Esophagus mucosa (tissue), 1 donor: ENCODE measurements at places on chromosomes 3 and 15. TPM values are rescaled to one million over a fixed set of nuclear protein-coding genes. Genes with fewer than 3 reads are reported as not detected.

DNA sequence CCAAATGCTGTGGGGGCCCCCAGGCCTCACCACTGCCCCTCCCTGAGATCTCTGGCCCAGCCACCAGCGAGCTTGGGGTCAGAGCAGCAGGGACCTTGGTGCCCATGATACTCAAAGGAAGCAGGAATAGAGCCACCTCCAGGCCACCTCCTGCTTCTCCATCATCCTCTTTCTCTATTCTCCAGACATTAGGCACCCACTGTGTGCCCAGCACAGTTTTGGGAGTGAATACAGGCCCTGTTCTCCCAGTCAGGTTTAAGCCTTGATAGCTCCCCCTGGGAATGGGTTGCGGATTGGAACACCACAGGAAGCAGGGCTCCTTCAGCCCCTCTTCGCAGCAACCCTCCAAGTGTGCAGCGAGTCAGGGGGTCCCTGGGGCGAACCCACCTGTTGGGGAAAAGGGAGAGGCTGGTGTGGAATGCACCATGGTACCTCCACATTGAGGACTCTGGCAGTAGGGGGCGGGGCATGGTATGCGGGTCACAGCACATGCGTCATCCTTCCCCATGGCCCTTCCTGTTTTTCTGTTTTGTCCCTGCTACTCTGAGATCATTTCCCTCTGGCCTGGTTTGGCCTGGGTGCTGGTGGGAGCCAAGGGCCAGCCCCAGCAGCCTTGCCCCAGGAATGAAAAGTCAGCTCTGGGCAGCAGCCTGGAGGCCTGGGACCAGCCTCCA, 14.2 kb upstream of the SEMA3B start:
- peak; percentile 49 for ATAC-seq

DNA sequence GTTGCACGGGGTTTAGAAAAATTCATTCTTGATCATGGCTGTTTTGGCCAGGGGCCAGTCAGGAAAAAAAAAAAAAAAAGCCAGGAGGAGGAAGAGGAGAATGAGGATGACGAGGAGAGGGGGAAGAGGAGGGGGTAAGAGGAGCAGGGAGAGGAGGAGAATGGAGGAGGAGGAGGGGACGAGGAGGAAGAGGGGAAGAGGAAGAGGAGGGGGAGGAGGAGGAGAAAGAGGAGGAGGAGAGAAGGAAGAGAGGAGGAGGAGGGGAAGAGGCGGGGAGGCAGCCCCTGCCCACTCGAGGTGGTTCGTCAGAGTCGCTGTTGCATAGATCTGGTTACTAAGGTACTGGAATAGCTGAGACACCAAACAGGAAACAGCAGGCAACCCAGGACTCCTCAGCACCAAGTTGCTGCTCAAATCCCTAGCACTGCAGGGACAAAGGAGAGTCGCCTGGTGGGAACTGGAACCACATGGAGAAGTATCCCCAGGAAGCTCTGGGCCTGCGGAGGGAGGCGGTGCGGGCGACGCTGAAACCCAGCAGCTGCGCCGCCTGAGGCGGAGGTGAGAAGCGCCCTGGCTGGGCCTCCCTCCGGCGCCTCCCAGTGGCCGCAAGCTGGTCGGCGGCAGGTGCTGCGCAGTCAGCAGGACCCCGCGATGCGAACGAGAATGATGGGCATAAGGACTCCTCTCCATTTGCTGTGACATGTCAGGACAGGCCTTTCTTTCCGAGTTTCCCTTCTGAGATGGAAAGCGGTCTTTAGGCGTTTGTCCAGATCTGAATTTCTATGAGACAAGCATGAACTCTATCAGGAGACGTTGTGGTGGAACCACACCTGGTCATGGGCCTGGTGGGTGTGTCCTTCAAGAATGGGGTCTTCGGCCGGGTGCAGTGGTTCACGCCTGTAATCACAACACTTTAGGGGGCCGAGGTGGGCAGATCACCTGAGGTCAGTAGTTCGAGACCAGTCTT, 17.5 kb downstream of the FAM240A start:
- ATAC-seq = peak; percentile 89

DNA sequence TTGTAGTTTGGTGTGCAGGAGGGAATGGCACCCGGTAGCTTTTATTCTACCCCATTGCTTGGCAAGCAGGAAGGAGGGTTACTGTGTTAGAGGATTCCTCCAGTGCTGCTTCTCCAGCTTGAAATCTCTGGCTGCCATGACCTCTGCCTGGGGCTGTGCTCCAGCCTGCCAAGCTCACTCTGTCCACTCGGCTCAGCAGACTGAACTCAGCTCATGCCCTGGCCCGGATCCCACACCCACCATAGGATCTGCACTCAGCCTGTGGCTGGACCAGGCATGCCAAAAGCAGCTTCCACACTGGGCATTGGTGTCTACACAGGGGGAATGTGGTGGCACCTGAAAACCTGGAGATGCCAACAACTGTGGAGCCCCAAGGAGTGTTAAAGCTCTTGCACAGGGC, 26.3 kb downstream of the CLDN16 start:
- no peak for ATAC-seq

DNA sequence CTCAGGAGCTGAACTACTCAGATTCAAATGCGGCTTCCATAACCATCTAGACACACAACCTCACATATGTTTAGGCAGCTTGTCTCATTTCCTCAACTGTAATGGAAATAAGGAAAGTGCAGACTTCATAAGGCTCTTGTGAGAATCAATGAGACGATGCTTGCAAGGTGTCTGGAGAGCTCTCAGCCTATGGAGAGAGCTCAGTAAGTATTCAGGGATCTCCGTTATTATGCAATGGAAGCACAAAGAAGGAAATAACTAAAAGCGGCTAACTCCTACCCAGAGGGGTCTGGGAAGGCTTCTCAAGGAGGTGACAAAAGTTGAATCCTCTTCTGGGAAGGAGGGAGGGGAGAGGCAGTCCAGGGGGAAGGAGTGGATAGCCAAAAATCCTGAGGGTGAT, 50.1 kb upstream of the LIPC start:
- ATAC-seq = no peak

GRCh38 chr3:45573591-45573990, 21.0 kb upstream of the LIMD1 start:
- ATAC-seq = no peak

The ANKRD63 gene
- not detected for total RNA-seq

The RARRES1 gene
- 14.9 TPM for total RNA-seq

The DOCK3 gene
- total RNA-seq = 0.84 TPM

The GP5 gene
- 0.08 TPM for total RNA-seq

The CCDC33 gene
- total RNA-seq = 0.32 TPM
